IPS DF 19.7 (cell line): ENCODE measurements at places on chromosomes 2 and 18.

DNA sequence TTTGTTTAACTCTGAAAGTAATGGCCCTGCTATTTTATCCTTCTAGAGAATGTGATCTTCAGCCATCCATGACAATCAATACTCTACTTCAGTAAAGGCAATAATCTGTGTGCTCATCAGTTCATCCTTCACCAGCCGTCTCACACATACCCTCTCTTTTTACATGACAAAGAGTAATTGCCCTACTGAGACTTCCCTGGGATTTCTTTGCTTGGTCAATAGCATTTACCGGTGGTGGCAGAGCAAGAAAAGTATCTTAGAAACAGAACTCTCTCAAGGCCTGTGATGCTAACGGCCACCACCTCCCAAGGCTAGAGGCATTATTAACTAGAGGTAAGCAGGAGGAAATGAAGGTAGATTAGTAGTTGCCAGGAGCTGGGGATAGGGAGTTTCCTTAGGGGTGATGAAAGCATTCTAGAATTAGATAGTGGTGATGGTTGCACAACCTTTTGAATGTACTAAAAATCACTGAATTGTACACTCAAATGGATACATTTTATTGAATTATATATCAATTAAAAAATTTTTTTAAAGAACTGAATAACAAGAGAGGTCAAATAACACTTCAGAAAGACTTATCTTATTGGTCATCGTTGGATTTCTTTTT lies 57.9 kb upstream of the EPC2 start:
- DNase-seq, result no peak

DNA sequence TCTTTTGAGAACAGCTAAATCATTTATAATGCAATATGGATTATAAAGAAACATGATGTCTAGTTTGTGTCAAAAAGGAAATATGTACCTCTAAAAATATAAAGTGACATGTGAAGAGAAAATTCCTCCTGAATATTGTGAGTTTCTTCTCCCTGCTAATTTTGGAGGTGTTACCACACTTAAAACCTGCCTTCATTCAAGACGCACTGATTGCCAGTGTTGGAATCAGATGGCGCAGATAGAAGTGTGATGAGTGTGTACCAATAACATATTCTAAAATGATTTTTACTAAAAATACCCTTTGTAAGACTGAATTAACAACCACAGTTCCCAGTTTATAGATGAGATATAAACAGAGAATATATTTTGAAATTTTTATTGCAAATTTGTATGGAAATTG lies 681.8 kb upstream of the LRATD1 start:
- DNase-seq, result no peak

GRCh38 chr2:232897598-232898408 lies 27.7 kb downstream of the SNORC start:
- DNase-seq, result no peak

DNA sequence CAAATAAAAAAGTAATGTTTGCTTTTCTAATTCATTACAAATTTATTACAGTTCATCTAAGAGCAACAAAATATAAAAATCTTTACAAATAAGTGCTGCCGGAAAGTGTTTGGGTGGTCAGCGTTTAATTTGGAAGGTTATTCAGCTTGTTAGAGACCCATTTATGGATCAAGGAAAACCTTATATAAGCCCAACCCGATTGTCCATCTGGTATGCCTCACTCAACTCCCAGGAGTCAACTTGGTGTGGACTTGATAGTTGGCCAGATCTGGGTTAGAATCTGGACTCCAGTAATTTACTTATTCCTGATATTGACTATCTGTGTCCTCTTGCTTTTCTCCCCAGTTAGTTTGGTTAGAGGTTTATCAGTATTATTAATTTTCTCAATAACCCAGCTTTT lies 106.2 kb downstream of the KCTD1 start:
- DNase-seq, result no peak

- DNase-seq, result peak; percentile 63
Observed at GRCh38 chr2:88350331-88351248, 101.9 kb downstream of the FOXI3 start.

GRCh38 chr18:64713284-64713683 lies 564.4 kb upstream of the LINC00305 start:
- no peak for DNase-seq

- DNase-seq, result no peak
Observed at GRCh38 chr18:77223221-77223639, 26.4 kb upstream of the GALR1 start.

DNA sequence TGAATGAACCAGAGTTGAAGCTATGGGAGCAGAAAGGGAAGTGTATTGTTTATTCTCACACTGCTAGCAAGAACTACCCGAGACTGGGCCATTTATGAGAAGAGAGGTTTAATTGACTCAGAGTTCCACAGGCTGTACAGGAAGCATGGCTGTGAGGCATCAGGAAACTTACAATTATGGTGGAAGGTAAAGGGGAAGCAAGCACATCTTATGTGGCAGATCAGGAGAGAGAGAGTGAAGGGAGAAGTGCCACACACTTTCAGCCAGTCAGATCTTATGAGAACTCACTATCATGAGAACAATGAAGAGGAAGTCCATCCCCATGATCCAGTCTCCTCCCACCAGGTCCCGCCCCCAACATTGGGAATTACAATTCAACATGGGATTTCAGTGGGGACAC lies 383.2 kb upstream of the SLC14A2 start:
- DNase-seq, result no peak
